CD4-positive, alpha-beta memory T cell (primary cell): ENCODE measurements at places on chromosomes 7 and 10.
A peak's percentile ranks its signal among the peaks of the same experiment; 100 is the strongest.

DNA sequence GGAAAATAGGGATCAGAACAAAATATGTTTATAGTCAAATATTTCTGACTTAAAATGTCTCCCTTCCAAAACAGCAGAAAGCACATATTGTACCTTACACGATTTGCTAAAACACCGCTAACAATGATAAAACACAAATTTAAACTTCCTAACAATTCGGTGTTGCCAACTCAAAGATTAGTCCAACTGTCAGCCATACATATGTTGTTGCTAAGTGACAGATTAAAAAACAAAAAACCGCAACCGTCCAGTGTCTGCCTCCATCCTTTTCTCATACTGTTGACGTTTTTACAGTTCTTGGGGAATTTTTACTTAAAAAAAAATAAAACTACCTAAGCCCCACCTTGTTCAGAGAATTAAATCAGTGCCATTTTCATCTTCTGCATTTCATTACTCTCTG is 118.0 kb downstream of the RAB11FIP2 start:
- DNase-seq, result no peak

GRCh38 chr10:57188846-57189245 is 827.8 kb upstream of the ZWINT start:
- no peak for DNase-seq

GRCh38 chr7:150903606-150904005 is 51.3 kb downstream of the AOC1 start:
- DNase-seq, result no peak

- no peak for DNase-seq
Observed at GRCh38 chr10:70586348-70586930, 16.1 kb downstream of the PRF1 start.

- no peak for DNase-seq
Observed at GRCh38 chr7:10521306-10521705, 452.4 kb upstream of the PHF14 start.

DNA sequence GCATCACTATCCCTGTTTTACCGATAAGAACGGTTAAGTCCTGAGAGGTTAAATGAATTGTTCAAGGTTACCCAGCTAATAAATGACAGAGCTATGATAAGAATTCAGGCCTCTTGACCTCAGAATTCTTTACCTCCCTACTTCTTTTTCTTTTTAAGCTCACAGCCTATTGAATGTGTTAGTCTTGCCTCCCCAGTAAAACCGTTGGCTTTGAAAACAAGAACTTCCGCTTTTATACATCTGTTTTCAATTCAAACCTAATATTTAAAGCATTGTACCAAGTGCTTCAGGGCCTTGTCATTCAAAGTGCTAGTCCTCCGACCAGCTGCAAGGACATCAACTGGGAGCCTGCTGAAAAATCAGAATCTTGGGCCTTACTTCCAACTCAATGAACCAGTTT is 15.6 kb downstream of the SEC31B start:
- no peak for DNase-seq

DNA sequence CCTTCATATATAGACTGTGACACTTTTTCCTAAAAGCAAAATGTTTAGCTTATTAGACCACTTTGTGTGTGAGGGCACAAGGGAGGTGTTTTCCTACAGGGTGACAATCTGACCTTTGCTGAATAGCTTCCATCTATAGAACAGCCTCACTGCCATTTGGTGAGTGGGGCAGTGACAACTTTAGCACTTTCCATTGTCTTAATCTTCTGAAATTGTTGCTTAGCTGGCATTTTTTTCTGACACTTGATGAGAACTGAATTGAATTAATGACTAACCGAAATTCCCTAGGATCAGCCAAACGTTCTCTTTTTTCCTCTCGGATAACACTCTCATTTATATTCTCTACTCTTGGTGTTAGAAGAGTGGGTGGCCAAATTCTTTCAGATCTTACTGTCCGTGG is 30.2 kb downstream of the KDM7A start:
- DNase-seq, result no peak

GRCh38 chr10:104546756-104547155 is 94.3 kb upstream of the SORCS3 start:
- DNase-seq, result no peak

DNA sequence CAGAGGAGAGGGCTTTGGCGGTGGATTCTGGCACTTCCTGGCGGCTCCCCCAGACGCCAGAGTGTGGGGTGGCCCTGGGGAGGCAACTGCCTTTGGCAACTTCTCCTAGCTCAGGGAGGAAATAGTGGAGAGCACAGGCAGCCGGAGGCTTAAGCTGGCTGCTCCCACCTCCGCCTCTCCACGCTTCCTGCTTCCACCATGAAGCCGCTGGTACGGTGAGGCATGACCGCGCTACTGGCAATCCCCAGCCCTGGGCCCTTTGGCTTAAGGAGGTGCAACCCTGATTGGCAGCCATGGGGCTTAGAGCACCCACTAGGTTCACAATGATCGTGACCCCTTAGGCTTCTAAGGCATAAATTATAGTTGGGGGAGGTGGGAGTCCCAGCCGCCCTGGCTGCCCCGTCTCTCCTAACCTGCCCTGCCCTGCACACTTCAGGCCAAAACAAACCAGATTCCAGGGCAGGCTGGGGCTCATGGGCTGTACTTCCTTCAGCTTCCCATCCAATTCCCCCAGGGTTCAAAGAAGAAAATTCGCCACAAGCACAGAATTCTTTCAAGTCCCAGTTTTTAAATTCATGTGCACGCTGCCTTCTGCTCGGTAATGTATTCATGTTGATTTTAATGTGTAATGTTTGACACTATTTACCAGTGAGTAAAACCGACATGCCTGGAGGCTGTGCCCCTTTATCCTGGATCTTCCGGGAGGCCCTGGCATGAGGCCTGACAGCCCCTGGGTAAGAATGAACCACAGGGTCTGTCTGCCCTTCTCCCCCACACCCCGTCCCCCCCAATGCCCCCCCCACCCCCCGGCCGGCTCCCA is 90.7 kb upstream of the LRRC4 start:
- DNase-seq, result no peak

GRCh38 chr7:132275416-132276233 is 300.6 kb downstream of the PLXNA4 start:
- DNase-seq, result no peak

- DNase-seq, result no peak
Observed at GRCh38 chr10:50271564-50272250, 20.4 kb upstream of the ASAH2 start.

DNA sequence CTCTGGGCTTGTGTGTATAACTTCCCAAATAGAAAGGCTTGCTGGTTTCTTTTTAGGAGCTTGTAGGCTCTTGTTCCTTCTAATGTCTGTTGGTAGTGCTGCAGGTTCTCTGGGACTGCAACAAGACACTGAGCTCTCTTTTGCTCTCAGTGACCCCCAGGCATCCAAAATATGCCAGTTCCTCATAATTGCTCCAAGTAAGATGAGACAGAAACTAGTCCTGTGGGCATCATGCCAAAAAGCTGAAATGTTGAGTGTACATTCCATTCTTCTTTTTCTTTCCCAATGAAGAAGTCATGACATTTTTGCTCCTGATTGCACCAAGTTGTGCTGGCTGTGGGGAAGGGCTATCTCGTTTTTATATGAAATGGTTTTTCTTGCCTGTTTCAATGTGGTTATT is 7.1 kb upstream of the BTBD16 start:
- DNase-seq, result no peak

- DNase-seq, result no peak
Observed at GRCh38 chr7:29920491-29920890, 69.1 kb downstream of the SCRN1 start.

DNA sequence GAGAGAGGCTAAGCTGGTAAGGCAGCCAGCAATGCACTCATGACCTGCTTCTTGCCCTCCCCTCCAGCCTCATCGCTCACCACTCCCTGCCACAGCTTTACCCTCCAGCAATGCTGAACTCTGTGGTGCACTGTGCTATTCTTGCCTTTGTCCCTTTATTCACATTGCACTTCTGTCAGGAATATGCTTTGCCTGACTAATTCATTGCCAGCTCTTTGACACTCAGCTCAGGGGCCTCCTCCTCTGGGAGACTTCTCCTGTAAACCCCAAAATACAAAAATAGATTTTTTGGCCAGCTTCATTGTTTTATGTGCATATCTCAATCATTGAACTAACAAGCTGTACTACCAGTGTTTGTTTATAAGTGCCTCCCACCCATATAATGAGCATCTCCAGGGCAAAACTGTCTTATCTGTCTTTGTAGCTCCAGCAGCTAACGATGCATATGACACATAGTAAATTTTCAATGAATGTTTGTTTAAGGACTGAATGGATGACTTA is 8.2 kb downstream of the CNNM1 start:
- DNase-seq, result no peak

DNA sequence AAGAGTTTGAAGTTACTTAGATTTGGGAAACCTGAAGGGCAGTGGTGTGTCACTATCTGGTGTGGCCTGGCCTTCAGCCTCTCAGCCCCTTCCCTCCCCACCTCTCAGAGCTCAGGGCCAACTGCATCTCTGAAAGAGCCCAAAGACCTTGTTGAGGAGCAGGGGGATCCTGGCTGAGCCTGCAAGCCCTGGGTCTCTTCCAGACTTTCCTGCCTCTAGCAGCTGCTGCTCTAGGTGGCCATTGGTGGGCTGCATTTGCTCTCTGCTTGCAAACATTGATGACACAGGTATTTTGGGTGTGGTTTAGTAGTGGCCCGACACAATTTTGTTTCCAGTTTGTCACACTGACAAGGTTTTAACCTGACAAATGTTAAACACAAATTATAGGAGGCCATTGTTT is 3.1 kb upstream of the UPP1 start:
- no peak for DNase-seq

DNA sequence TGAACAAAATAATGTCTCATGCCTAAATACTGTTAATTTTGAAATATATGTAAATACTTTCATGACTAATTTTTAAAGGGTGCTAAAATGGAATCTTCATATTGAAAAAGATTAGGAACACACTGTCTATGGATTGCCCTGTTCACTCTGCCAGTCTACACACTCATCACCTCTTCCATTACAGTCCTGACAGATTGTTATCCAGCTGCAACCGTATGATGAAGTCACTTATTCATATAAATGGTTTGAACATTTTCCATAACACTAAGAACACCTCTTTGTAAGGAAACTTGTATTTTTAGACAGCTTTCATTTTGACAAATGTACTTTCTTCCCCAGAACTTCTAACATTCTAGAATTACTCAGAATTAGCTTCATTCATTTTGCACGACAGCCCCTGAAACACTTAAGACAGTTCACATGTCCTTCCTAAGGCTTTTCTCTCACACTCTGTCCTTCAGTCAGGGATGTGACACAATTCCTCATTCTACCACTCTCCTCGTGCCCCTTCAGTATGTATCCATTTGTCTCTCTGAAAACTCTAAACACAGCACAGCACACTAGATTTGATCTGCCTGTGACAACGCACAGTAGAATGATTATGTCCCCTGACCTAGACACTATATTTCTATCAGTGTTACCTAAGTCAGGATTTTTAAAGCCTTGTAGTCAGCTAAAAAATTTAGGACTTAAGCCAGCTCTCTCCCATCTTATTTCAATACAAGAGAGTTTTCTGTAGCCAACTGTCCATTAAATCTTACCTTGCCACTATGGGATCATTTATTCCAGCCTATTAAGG is 71.9 kb downstream of the ORC5 start:
- no peak for DNase-seq

DNA sequence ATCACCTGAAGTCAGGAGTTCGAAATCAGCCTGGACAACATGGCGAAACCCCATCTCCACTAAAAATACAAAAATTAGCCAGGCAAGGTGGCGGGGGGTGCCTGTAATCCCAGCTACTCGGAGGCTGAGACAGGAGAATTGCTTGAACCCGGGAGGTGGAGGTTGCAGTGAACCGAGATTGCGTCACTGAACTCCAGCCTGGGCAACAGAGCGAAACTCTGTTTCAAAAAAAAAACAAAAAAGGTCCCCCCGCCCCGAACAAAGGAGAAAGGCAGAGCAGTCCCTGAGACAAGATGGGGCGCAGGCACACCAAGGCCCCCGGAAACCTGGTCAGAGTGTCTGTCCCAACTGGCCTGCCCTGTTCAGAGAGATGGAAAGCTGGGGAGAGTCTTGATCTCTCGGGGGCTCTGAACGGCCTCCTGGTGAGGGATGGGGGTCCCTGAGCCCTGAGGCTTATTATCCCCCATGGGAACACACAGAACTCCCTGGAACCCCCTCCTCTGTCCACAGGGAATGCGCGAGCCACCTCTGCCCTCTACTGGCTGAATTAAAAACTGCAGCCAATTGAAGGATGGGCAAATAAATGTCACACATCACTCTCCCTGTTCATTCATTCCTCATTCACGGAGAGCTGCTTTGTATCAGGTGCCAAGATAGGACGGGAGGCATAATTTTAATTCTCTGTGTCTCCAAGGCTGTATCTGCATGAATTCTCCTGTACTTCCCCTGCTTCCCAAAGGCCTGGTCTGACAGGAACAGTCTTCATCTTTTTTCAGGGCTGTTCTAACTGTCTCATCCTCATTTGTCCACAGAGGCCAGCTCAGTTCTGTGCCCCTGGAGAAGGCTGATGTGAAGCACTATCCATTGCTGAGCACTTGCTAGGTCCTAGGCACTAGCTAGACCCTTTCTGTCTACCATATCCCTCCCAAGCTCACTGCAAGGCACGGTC is 28.9 kb downstream of the MAT1A start:
- DNase-seq, result peak; percentile 30
